ENCODE measurements at places on chromosomes 1 and 21.

DNA sequence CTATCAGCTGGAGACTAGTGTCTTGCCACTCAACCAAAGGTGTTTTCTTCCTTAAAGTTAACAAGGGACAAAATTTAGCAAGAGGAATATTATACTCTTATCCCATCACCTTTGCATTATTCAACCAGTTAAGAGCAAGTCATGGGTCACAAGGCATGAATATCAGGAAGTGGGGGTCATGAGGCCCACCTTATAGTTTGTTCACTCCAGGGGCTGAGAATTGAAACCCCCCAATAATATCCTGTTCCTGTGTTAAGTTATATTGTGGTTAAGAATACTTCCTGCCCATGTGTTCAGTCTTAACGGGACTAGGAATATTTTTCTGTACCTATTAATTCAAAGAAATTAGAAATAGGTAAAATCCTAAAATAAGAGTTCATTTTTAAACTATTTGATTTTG is 239.7 kb downstream of the S1PR1 start:
- DNase-seq, result no peak

GRCh38 chr1:151993734-151994496 is at the start of gene S100A10:
Gene S100A10 (minus strand): TSS chr1:151993859. CDS start chr1:151986230, 7,629 bp downstream.
- DNase-seq, result peak; percentile 62

- DNase-seq, result no peak
Observed at GRCh38 chr1:16126160-16126559, 29.7 kb downstream of the EPHA2 start.

- no peak for DNase-seq
Observed at GRCh38 chr1:197799271-197799670, 24.0 kb upstream of the DENND1B start.

DNA sequence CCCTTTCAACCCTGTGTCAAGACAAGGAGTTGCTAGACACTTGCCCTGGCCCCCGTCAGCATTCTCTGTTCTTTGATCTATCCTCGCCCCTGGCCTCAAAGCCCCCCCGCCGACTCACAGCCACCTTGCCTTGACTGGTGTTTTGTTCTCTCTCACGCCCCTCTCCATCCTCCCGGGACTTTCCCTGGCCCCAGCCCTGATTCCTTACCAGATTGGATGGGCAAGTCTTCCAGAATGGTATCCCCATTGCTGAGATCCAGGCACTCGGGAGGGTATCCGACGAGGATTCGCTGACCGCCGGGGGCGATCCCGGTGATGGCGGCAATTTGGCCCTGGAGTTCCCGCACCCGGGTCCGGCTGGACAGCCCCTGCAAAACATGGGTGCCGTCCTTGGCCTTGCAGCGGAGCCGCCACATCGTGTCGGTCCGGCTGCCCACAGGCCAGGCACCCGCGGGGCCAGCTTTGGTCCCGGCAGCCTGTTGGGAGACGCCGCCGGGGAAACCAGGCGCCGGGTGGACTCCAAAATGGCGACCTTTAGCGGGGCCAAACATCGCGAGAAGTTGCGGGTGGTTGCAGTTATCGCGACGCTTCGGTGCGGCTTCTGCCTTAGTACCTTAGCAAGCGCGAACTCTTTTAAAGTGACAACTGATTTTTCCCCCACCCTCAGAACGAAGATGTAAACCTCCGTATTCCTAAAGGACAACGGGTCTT is 373 bp downstream of the YOD1 start:
- peak; percentile 74 for DNase-seq

- no peak for DNase-seq
Observed at GRCh38 chr1:100037656-100037926, 67.8 kb downstream of the SLC35A3 start.

- DNase-seq, result no peak
Observed at GRCh38 chr1:32619701-32620485, 30.5 kb downstream of the ZBTB8OS start.

DNA sequence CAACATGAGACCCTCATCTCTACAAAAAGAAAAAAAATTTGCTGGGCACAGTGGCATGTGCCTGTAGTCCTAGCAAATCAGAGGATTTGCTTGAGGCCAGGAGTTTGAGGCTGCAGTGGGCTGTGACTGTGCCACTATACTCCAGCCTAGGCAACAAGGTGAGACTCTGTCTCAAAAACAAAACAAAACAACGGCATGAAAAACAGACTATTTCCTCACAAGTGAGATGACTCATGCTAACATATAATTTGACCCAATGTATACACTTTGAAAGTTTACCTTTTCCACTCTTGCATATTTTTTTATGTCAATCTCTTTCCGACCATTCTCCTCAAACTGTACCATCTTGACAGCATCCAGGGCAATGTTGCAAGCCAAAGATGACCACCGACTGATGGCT is 17.5 kb downstream of the CCT3 start:
- DNase-seq, result no peak

GRCh38 chr1:35637401-35637809 is 3.9 kb downstream of the PSMB2 start:
- no peak for DNase-seq

- DNase-seq, result no peak
Observed at GRCh38 chr21:42599486-42599885, 53.9 kb upstream of the PDE9A start.

DNA sequence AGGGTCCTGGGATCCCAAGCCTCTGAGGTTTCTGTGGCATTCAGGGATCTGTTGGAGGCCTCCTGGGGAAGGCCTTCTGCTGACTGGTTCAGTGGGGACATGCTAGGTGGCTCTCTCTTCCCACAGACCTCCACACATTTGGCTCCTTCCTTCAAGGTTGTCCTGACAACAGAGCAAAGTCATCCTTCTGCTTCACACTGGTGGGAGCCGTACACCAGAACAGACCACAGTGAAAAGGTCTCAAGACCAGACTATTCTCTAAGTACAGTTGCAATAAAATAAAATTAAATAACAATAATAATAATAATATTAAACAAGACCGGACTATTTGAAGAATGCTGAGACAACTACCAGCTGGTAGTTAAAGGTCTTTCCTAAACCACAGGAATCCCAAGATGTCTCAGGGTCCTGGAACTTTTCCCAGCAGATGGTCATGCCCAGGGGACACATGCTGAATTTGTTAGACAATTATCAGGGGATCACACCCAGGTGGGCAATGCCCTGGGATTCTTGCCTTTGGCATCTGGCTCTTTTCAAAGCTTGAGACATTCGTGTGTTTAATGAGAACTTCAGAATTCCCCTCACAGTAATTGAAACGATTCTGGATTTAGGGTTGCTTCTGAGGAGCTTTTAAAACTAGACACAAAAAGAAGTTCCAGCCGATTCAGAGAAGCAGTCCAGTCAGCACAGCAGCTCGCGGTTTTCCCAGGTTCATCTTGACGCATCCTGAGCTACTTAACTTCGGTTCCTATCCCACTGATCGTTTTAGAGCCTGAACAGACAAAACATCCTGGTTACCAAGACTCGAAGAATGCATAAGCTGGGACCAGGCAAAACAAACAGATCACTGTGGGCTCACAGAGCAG is 22.9 kb downstream of the HTR1D start:
- no peak for DNase-seq

- DNase-seq, result no peak
Observed at GRCh38 chr1:231338270-231339128, at the start of gene SPRTN. Gene SPRTN (plus strand): TSS chr1:231338293. CDS start chr1:231338384, 91 bp downstream.
